ENCODE measurements at places on chromosomes 2 and 18. TPM values are rescaled to one million over a fixed set of nuclear protein-coding genes. Genes with fewer than 3 reads are reported as not detected.
A peak's percentile ranks its signal among the peaks of the same experiment; 100 is the strongest.

- no peak for DNase-seq
Observed at GRCh38 chr2:36731941-36732672, 35.6 kb downstream of the VIT start.

DNA sequence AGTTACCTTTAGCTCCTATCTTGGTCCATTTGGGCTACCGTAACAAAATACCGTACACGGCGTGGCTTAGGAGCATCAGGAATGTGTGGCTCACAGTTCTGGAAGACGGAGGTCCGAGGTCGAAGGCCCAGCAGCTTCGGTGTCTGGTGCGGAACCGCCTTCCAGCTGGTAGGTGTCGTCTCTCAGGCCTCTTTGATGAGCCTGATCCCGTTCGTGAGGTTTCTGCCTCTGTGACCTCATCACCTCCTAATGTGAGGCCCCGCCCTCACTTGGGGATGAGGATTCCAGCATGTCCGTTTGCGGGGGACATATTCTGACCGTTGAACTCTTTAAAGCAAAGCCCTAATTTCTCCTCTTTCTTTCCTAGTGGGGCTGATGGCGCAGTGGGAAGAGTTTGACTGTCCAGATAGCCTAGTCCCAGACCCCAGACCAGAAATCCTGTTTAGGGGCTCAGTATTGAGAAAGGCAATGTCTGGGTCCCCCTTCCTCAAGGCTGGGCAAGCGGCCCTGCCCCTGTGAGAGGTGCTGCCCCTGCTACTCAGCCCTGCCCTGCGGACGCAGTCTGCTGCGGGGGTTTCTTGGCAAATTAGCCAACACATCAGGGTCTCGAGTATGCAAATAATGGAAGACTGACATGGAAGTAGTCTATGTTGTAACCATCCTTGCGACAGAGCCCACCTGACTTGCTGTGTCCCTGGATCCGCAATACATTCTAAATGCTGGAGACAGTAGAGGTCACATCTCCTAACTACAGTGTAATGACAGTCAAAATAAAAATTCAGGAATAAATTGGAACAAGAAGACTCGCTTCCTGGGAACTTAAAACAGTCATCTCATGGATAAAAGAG is 128.0 kb downstream of the ASB1 start:
- no peak for DNase-seq

DNA sequence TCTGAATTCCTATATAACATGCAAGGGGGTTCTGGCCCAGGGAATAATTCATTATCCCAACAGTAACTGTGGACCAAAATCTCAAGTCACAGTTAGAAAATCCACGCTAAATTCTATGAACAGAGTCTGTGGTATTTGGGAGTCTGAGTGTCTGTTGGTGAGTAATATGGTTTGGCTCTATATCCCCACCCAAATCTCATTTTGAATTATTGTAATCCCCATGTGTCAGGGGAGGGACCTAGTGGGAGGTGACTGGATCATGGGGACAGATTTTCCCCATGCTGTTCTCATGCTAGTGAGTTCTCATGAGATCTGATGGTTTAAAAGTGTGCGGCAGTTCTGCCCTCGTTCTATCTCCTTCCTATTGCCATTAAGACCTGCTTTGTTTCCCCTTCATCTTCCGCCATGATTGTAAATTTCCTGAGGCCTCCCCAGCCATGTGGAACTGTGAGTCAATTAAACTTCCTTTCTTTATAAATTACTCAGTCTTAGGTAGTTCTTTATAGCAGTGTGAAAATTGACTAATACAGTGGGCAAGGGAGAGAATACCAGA is 68.3 kb downstream of the NBAS start:
- no peak for DNase-seq

DNA sequence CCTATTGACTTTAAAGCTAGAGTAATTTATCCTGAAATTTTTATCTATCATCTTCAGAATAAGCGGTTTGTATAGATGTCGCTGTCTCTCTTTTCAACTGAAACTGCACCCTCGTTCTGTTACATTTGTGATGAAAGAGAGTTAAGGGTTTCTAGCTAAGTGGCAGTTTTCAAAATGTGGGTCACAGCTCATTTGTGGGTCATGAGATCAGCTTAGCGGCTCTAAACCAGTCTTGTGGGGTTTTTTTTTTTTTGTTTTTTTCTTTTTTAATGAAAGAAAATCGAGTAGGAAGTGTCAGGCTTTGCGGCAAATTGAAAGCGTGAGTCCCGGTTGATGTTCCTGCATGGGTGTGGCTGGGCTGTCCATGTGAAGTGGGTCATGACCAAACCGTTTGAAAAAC is 31.2 kb downstream of the SALL3 start:
- no peak for DNase-seq

GRCh38 chr2:110755491-110756078 is 23.2 kb downstream of the ACOXL start:
- no peak for DNase-seq

DNA sequence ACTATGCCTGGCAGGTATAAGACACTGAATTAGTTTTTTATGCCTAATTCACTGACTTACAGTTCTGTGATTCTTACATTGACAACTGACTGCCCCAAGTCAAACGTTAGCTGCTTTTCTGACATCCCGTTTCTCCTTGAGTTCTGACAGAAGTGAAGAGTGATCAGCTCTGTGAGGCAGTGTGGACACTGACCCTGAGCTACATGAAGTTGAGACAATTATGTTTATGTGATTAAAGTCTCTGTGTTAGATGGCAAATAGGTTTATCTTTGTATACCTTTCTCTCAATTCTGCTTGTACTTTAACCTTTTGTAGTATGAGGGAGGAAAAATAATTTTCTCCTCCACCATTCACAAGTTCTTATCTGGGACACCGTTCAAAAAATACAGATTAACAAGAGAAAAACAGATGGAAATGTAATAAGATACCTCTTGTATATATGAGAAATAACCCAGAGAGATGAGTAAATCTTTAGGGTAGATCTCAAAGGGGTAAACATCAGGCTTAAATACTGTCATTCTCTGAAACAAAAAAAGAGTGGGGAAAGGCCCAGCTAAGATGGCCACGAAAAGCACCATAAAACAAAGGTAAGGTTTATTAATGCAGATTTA is 85.4 kb upstream of the B3GNT2 start:
- no peak for DNase-seq

DNA sequence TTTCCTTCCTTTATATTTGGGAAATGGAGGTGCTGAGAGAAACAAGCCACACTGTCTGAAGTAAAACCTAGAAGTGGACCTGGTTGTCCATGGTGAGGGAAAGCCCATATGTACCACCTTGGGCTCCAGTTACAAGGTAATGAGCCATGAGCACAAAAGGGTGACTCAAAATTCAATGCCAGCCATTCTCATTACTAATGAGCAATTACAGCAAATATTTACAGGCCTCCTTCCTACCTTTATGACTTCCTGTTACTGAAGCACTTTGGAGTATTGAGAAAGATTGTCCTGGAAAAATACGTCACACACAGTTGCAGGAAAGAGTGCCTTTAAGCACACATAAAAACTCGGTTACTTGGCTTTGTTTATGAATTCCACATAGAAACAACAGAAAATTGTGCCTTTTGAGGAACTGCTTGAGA is 9.1 kb downstream of the EPAS1 start:
- DNase-seq: no peak

- DNase-seq: peak; percentile 36
Observed at GRCh38 chr2:171598713-171599319, 76.5 kb downstream of the CYBRD1 start.

ZNF396 gene
- 3.6 TPM for total RNA-seq

SPATA3 gene
- not detected for total RNA-seq

SULT1C4 gene
- total RNA-seq: 8.0 TPM

SH2D6 gene
- 0.34 TPM for total RNA-seq

Measured in neural crest cell (in vitro differentiated cells).